ENCODE measurements at places on chromosomes 3 and 15.
A peak's percentile ranks its signal among the peaks of the same experiment; 100 is the strongest.

DNA sequence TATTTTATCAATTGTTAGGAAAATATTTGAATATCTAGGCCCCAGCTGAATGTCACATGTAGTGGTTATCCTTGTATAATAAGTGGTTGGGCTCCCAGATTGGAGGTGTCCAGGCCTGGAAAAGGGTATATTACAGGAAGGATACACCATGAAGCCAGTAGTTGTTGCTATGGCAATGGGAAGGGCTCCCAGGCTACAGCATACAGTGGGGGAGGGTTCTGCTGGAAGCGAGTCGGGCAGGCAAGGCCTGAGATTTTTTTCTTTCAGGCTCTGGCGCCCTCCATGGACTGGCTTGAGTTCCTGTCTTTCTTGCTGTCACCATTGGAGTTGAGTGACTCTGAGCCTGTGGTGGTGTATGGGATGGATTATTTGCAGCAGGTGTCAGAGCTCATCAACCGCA, 8.9 kb downstream of the ECE2 start:
- DNase-seq = peak; percentile 58

DNA sequence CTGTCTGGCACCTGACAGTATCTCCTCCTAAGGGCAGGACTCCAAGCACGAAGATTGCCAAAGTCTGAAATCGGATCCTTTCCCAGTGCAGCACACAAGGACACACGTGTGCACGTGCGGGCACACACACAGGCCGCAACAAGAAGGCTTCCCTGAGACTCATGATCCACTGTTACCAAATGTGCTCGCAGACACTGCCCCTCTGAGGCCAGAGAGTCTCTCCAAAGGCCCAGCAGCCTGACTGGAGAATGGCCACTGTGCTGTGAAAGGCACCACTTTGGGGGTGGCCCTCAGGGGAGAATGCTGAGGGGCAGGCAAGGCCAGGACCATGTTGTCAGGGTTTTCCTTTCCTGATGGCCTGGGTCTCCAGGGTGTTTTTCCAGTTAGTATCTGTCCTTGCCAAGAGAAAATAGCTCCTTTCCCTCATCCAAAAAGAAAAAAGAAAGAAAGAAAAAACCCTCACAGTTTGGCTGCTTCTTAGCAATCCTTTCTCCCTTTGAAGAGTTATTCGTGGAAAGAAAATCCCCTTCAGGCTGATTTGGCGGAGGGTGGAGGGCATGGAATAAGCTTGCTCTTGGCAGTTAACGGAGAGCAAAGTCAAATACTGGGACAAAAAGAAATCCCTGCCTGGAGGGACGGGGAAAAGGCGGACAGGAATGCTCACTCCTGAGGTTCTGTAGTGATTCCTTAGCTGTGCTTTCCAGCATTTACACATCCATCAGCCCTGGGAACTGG, 112.2 kb upstream of the ETV5 start:
- no peak for DNase-seq

GRCh38 chr3:195246581-195246995, 24.4 kb downstream of the XXYLT1 start:
- DNase-seq = no peak

DNA sequence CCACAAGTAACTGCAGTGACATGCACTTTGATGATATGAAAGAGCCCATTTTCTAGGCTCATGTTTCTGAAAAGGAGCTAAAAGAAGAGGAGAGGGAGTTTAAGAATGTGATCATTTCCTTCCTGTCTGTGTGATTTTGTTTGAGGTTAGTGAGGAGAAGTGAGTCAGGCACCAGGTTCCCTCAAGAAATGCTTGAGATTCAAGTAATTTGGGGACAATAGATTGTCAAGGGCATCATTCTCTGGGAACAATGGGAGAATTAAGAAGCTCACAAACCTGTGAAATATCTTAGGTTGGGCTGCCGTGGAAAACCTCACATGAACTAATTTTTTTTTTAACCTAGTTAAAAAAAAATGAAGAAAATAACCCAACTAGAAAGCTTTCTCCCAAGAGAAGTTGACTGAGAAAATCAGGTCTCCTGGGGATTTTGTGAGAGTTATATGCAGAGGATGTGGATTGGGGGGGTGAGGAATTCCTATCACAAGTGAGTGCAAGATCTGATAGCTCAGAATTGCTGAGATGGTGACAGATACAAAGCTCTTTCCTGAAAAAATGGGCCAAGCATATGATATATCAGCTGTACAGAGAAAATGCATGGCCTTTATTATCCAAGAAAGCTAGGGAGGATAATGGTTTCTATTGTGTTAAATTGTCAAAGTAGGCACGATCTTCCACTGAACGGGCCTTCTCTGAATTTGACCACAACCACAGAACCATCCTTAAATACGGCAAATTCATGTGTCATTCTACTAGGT, 203.3 kb downstream of the FEZF2 start:
- no peak for DNase-seq

DNA sequence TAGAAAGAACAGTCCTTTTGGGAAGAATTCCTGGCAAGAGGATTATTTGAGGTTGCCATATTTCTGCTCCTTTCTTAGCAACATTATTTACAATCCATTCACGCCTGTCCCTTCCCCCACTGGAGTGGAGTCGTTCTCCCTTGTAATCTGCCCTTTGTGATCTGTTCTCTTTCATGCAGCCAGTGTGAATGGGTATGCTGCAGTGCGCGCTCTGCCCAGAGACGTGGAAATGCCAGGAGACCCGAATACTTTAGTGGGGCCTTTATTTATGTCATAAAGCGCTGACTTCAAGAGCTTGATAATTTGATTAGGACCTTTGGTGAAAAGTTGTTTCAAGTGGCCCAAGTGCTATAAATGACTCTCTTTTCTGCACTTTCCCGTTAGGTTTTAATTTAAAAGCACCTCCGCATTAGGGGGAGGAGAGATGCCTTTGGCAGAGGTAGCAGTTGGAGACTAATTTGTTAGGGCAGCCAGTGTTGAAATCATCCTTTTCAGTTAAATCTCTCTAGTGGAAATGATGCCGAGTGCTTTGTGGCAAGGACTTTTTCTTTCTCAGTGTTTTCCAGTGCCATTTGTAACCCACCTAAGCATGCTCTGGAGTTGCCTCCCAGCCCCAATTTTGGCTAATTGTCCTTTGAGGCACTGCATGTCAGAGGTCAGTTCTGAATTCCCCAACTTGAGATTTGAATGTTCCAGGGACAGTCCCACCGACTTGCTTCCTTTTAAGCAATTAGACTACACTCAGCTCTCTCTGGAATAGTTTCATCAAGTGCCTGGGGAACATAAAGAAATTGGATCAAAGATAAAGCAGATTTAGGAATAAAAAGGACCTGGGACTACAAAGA, 52.4 kb downstream of the PSMD6 start:
- DNase-seq = no peak

DNA sequence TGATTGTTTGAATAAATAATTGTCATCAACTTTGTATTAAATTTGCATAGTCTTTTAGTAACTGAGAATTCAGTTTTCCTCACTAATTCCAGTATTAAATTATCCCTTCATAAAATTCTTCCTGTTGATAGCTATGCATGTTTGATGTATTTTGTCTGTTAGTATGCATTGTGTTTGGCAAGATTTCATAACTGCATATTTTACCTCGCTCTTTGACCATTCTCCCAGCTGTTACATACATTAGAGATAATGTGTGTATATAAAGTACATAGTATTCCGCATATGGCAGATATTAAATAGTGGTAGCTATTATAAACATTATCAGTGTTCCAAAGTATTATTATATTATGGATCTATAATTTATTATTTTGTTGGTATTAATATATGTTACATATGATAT, 10.6 kb upstream of the NFKBIZ start:
- no peak for DNase-seq

GRCh38 chr3:126083511-126083912, 412 bp downstream of the SLC41A3 start:
- DNase-seq = peak; percentile 45

DNA sequence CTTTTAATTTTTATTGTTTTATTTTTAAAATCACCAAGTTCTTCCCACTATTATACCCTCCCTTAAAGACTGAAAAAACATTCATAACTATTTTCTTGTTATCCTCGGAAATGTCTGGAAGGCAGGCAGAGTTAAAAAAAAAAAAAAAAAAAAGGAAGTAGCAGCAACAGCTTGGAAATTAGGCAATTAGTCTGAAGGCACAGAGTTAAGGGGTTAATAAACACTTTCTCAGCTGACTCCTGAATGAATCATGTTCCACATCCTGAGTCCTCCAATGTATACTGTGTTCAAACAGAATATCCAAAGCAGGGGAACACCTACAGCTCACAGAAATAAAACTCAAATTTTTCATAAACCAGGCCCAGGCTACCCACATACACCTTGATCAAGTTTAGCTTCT, 5.8 kb downstream of the HEXA start:
- peak; percentile 20 for DNase-seq

DNA sequence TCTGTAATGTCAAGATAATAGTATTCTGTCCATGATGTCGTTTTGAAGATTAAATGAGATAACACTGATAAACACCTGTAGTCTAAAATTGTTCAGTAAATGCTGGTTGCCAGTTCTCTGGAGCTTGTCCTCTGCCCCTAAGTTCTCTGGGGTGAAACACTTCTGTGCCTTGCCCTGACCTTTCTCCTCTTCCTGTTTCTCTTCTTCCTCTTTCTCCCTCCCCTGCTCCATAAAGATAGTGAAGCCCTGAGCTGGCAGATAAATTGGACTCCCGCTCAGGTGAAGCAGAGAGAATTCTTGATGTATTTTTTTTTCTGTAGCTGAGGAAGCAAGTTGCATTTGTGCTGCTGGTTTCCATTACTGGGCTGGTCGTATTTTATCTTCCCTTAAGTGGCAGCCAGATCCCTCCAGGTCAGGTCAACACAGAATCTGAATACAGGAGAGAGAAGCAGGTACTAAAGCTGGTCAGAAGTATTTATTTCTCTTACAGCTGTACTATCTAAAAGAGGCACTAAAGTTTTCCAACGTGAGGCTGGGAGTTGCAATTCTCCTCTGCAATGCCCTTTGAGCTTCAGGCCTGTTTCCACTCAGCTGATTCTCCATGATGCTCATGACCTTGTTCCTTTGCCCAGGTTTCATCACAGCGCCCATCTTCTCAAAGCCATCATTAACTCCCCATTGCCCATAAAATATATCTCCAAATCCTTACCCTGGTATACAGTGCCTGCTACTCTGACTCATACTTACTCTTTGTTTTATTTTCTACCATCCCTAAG, 319.3 kb upstream of the CFAP20DC start:
- DNase-seq = no peak

DNA sequence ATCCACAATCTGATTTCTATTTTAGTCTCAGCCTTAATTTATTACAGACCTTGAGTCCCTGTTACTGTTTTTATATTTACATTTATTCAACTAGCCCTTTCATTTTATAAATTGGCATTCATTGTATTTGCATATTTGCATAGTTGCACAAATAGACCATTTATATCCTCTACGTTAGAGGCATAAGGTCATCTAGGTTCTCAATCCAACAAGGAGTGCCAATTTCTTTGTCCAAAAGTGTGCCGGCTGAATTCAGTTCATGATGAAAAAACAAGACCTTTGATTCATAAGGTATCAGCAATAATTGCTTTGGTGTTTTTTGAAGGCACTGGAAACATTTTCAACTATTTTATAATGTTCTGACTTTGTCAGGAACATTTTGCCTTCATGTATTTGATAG, 33.9 kb upstream of the NANOGP8 start:
- no peak for DNase-seq

DNA sequence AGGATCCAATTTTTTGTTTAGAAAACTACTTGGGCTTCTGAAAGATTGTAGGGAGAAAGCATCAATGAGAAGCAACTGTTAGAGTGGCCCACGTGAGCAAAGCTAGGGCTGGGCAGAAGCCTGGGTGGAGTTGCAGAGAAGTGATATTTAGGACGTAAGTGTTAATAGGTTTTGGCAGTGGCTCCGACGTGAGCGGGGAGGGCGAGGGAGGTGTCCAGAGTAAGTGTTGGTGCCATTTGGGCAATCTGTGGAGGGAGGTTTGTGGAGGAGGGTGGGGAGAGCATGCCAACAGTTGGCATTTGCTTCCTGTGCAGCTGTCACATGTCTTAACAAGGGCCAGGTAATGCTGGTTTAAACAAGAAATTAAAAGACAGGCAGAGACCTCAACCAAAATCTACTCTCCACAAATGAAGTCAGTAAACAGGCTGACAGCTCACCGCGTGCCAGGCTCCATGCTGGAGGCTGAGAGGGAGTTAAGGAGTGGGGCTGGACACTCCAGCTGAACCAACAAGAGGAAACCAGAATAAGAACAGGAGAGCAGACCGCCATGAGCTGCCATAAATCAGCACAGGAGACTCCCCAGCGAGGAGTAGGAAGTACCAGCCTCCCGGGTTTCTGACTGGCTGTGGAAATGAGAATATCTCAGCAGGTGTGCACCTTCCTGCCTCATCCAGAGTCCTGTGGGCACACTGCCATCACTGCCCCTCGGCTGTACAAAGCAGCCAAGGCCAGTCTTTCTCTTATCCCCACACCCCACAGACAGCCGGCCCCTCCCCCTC, 232.6 kb downstream of the ABHD5 start:
- no peak for DNase-seq

DNA sequence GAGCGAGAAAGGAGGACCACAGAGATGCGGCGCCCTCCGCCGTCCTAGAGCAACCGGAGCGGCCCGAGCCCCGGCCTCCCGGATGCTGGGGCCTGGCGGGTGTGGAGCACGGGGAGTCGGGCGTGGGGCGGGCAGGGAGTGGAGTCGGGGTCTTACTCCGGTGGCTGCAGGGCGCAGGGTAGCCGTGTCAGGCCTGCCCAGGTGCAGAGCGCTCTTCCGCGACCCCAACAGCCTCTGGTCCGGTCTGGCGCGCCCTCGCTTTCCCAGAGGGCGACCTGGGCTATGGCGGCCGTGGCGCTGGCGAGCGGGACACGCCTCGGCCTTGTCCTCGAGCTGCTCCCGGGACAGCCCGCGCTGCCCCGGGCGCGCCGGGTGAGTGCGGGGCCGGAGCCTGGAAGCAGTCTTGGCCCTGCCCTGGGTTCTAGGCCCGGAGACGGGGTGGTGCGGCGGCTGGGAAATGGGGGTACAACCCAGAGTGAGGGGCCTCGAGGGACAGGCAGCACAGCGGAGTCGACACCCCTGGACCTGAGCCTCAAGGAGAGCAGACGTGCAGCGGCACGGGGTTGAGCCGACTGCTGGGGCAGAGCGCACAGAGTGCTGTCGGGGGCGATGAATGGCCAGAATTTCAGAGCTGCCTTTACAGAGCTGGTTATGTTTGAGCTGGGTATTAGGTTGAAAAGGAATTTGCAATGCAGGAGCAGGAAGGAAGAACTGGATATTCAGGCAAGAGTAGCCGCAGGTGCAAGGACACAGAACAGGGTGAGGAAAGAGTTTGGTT, at the start of gene ZNF662:
TSS of gene ZNF662 (plus strand) at position 73 of the 778 bp plus-strand sequence. CDS start 1,973 bp downstream, outside the sequence.
- no peak for DNase-seq

GRCh38 chr3:196677931-196678330, 34.1 kb downstream of the CEP19 start:
- DNase-seq = no peak
